ENCODE measurements at places on chromosomes 3 and 15.

GRCh38 chr3:4712109-4712508 is 219.0 kb downstream of the ITPR1 start:
- DNase-seq: no peak

DNA sequence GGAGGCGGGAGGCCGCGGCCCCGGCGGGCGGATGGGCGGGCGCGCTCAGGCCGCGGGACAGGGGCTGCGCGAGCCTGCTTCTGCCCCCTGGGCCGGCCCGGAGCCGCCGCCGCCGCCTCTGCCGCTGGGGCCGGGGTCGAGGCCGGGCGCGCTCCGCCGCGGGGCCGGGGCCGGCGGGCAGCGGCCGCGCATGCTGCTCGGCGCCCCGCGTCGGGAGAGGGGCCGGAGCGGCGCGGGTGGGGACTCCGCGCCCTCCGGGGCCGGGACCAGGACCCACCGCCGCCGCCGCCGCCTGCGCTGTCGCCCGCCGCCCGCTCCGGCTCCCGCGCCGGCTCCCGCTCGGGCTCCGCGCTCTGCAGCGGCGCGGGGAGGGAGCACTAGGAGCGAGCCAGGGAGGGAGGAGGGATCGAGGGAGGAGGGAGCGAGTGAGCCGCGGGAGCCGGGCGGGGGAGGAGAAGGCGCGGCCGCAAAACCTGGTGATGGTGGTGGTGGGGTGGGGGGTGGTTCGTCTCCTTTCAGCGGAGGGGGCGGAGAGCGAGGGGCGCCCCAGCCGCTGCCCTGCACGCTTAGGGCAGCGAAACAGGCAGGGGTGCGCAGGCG is at the start of gene LINGO1:
LINGO1 (minus strand) TSS at position 379 of the 600 bp plus-strand sequence. CDS start 597 bp downstream, outside the sequence.
- no peak for DNase-seq

GRCh38 chr3:72344647-72345046 is 503.6 kb downstream of the SHQ1 start:
- DNase-seq: no peak

GRCh38 chr3:127448161-127448561 is 142.4 kb downstream of the TPRA1 start:
- no peak for DNase-seq

- DNase-seq: no peak
Observed at GRCh38 chr3:38271553-38271952, 5.9 kb downstream of the SLC22A13 start.

DNA sequence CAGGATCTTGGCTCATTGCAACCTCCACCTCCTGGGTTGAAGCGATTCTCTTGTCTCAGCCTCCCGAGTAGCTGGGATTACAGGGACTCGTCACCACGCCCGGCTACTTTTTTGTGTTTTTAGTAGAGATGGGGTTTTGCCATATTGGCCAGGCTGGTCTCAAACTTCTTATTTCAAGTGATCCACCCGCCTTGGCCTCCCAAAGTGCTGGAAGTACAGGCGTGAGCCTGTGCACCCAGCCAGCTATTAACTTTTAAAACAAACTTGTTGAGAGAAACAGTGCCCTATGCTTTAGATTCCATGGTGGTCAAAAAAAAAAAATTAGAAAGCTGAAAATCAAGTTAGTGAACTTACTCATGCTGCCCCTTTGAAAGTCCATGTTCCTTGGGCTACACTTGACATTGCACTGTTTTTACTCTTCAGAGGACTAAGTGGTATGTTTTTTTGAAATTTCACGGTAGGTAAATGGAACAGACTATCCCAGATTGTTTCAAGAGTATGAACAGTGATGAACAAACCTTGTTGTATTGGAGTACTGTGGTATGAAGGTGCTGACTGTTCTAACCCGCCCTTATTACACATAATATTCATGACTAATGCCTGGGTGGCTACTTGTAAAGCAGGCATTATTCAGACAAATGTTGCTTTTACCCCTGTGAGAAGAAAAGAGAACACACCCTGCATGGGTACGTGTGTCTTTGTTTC is 206.9 kb downstream of the KLHL25 start:
- no peak for DNase-seq

- DNase-seq: no peak
Observed at GRCh38 chr3:49937090-49937489, 2.9 kb upstream of the RBM6 start.

GRCh38 chr15:50886611-50887345 is 21.7 kb upstream of the AP4E1 start:
- DNase-seq: no peak

DNA sequence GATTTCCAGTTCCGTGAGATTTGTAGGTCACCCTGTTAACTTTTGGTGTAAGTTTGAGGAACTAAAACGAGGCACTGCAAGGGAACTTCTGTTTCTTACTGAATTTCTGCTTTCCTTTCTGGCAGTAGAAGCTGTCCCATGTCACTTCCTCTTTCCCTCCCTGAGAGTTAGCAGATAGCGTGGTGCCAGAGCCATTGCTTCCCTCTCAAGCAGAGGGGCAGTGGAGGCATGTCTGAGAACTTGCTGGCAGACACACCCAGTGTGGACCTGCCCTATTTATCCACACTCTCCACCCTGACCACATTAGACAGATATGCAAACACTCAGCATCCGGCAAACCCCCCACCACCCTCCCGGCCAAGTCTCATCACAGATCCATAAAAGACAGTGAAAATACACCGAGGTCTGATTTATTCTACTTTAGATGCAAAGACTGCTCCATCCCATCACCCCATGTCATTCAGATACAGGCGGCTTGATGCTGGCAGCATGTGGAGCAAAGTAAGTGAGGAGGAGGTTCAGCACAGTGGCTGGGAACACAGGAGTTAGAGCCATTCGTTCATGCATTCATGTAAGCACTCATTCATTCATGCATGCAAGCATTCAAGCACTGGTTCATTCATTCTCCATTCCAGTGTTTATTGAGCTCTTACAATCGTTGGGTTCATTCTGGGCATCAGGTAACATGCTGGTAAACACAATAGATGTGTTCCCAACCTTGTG is 324.7 kb downstream of the SHQ1 start:
- DNase-seq: no peak

GRCh38 chr3:133256787-133257483 is 142.9 kb upstream of the BFSP2 start:
- no peak for DNase-seq

- no peak for DNase-seq
Observed at GRCh38 chr3:157112536-157112935, 47.4 kb downstream of the CCNL1 start.

DNA sequence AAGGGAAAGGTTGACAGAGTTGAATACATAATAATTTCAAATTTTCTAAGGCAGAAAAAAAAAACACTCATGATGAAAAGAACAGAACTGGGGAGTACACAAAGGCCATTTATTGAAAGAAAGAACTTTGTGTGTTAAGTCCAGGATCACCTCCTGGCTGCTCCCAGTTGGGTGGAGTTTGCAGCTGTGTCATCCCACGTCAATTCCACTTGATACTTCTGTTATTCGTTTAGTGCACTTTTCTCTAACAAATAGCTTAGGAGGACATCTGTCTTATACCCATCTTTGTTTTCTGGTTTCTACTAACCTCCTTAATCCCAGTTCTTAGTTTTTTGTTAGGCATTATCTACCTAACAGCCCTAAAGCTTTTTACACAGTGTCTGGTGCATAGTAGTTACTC is 44.7 kb downstream of the SGO1 start:
- DNase-seq: no peak

- no peak for DNase-seq
Observed at GRCh38 chr15:70789213-70789612, 25.9 kb upstream of the UACA start.

DNA sequence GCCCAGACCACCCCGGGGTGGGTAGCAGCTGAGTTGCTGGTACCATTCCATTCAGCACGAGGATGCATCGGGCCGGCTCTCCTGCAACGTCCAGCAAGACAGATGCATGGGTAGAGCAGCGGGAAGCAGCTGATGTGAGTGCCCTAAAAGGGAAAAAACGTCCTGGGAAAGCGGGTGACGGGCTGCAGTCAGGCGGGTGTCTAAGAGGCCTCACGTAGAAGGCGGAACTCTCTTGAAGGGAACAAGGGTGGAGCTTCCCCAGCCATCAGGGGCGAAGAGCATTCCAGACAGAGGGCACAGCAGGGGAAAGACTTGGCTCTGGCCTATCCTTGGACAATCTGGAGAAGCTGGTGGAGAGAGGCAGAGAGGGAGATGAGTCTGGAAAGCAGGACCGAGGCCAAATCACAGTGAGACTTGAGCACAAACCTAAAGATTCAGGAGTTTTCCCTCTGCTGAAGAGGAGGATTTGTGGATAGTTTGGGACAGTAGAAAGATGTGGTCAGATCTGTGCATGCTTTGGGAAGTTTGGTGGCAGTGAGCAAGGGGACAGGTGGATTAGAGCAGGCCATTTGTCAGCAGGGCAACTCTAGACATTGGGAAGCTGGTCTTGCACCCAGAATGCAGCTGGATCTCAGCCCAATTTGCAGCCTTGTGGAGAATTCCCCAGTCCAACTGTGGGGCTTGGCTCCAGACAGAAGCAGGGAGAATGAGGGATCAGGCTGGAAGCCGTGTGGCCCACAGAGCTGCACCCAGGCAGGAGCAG is 70.7 kb downstream of the SEMA5B start:
- DNase-seq: no peak

DNA sequence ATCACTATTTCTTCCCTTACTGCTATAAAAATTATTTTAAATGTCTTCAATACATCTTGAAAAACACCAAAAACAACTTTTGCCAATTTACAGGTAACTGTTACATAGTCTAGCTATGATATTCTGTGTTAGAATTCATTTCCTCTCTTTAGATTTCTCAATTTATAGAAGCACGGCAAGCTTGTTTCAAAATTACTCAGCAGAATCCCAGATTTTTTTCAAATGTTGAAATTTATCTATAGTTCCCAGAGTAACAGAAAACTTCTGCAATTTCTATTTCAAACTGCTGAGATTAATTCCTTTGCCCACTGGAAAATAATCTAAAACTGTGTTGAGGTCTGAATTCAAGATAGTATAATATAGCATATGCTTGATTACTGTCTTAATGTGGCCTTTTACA is 41.2 kb downstream of the CCPG1 start:
- DNase-seq: no peak

- DNase-seq: no peak
Observed at GRCh38 chr15:97189162-97189780, 771.2 kb upstream of the ARRDC4 start.

GRCh38 chr3:77304700-77305021 is 264.8 kb downstream of the ROBO2 start:
- DNase-seq: no peak

- DNase-seq: no peak
Observed at GRCh38 chr3:5729852-5730251, 542.3 kb downstream of the EDEM1 start.

GRCh38 chr15:31338879-31339557 is 12.4 kb downstream of the KLF13 start:
- no peak for DNase-seq

Measured in NCI-H1048 (cell line).